ENCODE measurements at places on chromosomes 16 and 17.

- no peak for DNase-seq
Measured at GRCh38 chr17:78976907-78977680, 2.6 kb downstream of the LGALS3BP start.

GRCh38 chr16:79612207-79612606 is 11.7 kb upstream of the MAF start:
- no peak for DNase-seq

DNA sequence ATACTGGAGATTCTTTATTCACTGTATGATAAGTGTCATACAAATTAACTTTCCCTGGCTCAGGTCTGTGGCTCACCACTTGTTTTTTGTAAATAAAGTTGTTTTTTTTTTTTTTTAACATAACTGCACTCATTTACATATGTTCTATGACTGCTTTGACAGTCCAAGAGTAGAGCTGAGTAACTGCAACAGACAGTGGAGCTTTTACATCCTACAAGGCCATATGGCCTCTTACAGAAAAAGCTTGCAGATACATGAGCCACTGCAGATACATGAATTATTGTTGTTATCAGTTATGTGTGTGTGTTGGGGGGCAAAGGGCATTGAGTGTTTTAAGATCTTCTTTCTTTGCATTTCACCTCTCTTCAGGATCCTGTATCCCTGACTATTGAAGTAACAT is 311.7 kb downstream of the BCAS3 start:
- no peak for DNase-seq

- DNase-seq = no peak
Measured at GRCh38 chr16:59324462-59324861, 590.3 kb upstream of the GOT2 start.

DNA sequence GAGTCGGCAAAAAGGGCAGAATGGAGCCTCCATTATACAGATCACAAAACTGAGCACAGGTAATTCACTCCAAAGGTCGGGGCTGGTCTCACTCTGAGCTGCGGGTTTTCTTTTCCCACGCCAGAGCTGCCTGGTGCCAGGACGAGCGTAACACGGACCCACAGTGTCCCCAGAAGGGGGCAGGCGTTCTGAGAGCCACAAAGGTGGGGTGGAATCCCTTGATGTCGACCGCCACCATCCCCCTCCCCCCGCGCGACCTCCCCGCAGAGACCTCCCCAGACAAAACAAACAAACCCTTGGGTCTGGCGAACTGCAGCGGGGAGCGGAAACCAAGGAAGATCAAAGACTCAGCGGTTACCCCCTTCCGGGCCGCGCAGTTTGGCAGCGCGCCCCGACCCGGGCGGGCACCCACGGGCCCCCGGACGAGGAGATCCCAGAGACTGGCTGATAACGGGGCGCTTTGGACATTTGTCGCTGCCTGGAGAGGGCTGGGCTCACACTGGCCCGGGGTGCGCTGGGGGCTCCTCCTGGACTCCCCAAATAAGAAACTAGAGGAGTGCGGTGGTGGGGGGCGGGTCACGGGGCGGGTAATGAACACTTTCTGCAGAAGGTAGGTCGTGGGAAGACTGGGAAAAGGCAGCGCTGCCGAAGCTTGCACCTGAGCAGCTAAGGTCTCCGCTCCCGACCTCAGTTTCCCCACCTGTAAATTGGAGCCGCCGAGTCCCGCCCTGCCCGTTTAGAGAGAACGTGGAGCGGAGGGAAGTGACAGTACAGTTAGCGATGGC is 664 bp upstream of the NKD1 start:
- peak; percentile 74 for DNase-seq

GRCh38 chr17:76672270-76672851 is 28.8 kb upstream of the ST6GALNAC1 start:
- no peak for DNase-seq

DNA sequence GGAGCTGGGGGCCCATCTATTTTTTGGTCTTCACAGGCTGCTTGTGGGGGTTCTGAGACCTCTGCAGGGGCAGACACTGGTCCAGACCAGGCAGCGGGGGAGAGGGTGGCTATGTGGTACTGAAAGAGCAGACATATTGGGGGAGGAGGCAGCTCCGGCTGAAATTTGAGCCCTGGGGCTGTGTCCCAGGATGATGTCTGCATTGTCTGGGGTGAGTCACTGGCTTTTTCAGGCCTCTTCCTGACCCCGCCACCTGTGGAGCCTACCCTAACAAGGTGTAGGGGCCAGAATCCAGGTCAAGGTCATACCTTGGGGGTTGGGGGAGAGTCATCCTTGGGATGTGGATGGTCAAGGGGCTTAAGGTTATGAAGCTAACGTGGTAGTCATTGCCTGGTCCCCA is 2.4 kb downstream of the CORO6 start:
- DNase-seq = no peak

DNA sequence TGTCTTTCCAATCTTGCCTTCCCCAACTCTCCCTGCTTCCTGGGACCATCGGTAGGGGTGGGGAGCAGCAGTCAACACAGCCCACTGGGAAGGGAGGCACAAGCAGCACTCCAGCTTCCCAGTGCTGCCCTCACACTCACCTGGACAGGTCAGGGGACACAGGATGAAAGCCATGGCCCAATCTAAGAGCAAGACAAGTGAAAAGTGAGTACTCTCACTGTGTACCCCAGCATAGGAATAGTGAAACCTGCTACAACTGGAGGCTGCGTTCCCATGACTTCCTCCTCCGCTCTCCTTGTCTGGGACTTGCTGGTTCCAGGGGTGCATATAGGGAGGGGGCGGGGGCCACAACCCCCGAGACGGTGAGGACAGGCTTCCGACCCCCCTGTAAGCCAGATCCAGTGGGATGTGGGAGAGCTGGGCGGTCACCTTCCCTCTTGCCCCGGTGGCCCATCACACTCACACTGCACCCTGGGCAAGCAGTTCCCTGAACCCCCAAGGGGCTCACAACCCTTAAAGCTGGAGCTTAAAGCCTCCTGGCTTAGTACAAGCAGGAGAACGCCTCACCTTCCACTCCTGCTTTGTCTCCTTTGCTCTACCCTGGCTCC is 29.5 kb upstream of the SLC25A19 start:
- DNase-seq = no peak

- no peak for DNase-seq
Measured at GRCh38 chr16:58885528-58886170, 151.5 kb upstream of the GOT2 start.

GRCh38 chr17:16882243-16882925 is 89.5 kb downstream of the TNFRSF13B start:
- no peak for DNase-seq

- no peak for DNase-seq
Measured at GRCh38 chr16:70611224-70611598, 35.1 kb upstream of the IL34 start.

DNA sequence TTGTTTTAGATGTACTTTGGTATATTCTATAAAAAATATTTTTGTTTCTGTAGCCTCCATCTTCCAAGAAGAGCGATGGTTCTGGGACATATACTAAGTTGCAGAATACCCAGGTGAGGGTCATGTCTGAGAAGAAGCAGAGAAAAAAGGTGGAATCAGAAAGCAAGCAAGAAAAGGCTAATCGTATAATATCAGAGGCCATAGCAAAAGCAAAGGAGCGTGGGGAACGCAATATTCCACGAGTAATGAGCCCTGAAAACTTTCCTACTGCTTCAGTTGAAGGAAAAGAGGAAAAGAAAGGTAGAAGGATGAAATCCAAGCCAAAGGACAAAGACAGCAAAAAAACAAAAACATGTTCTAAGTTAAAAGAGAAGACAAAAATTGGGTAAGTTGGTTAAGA is 154.6 kb downstream of the CHD9 start:
- no peak for DNase-seq

DNA sequence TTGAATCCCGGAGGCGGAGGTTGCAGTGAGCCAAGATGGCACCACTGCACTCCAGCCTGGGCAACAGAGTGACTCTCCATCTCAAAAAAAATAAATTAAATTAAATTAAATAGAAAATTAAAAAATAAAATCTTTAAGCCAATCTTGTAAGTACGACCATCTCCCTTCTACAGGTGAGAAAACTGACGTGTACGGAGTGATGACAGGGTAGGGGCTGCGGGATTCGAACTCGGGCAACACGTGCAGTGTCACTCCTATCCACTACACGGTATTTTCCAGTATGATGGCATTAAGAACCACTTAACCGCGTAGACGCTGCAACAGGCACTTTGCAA is 762 bp downstream of the WDR59 start:
- no peak for DNase-seq

DNA sequence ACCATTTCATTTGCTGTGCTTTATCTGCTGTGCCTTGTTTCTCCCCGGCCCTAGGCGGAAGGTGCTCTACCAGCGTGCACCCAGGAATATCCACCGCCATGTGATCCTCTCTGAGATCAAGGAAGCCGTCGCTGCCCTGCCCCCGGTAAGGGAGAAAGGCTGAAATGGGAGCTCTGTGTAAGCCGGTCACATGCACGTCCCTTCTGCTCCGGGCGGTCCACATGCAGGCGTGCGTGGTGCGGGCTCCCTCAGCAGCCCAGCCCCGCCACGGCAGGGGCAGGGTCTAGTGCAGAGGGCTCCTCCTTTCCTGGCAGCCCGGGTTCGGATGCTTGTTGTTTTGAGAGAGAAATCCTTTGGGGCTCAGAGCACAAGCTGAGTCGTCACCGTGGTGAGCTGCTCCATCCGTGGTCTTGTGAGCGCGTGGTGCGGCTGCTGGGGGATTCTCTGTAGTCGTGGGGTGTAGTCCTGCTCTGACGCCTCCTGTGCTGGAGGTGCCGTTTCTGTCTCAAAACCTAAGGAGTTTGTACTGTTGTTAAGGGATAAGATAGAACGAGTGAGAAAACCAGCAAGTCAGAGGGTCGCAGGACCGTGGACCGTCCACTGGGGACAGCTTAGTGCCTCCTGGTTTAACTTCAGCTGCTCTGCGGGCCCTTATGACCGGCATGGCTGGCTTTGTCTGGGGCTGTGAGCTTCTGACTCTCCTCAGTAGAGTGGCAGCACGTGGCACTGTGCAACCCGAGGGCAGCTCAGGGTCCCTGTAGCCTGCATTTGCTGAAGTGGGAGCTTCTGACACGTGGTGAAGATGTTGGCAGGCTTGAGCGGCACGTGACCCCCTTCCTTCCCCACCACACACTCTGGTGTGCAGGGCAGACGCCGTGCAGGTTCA is 12.3 kb upstream of the MC1R start:
- DNase-seq = no peak

- no peak for DNase-seq
Measured at GRCh38 chr17:62696726-62697490, 69.4 kb downstream of the MRC2 start.

GRCh38 chr17:1002412-1002753 is 5.5 kb downstream of the TIMM22 start:
- no peak for DNase-seq

DNA sequence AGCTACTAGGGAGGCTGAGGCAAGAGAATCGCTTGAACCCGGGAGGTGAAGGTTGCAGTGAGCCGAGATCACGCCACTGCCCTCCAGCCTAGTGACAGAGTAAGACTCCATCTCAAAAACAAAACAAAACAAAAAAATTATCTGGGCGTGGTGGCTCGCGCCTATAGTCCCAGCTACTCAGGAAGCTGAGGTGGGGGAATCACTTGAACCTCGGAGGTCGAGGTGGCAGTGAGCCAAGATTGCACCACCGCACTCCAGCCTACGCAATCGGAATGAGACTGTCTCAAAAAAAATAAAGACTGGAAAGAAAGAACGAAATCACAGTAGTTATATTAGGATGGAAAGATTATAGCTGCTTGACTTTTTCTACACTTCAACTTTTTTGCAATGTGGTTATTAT is 18.9 kb downstream of the COG1 start:
- DNase-seq = no peak

- DNase-seq = no peak
Measured at GRCh38 chr17:42743595-42744282, 1.1 kb downstream of the EZH1 start.

DNA sequence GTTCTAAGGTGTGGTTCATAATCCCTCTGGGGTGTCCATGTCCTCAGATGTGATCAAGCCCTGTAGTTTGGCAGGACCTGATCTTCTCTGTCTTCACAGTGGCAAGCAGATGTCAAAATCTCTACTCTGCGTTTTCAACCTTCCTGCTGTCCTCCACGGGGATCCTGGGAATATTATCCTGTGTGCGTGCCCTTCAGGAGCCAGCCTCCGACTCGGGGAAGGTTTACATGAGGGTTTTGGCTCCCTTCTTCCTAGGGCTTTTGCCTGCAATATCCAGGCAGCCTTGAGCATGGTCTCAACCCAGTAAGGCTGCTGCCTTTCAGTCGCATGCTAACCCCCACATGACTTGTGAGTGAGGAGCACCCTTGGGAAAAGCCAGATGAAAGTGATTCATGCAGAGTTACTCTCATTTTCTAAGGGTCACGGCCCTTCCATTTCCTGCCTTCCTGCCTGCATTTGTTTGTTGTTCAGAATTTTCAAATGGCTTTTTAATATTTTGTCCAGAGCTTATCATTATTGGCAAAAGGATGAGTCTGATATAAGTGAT is 202.2 kb upstream of the CHMP6 start:
- no peak for DNase-seq

- DNase-seq = no peak
Measured at GRCh38 chr17:42584880-42585279, 7.4 kb upstream of the PSMC3IP start.

GRCh38 chr17:47252209-47252608 is 1.4 kb upstream of the ITGB3 start:
- DNase-seq = no peak

DNA sequence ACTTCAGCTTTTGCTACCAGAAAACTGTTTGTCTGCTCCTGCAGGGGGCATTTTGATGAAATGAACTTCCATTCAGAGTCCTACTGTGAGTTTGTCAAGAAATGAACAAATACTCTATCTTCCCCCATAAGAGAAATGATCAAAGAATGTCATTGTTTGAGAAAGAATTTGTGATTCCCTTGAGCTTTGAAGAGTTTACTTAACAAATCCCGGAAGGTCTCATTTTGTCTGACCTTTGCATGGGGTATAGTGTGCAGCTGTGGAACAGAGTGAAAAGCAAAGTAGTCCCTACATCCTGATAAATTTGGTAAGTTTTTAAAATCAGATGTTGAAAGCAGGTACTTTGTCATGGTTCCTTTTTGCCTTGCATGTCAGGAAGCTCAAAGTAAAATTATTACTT is 178.0 kb downstream of the ABCC12 start:
- DNase-seq = no peak

DNA sequence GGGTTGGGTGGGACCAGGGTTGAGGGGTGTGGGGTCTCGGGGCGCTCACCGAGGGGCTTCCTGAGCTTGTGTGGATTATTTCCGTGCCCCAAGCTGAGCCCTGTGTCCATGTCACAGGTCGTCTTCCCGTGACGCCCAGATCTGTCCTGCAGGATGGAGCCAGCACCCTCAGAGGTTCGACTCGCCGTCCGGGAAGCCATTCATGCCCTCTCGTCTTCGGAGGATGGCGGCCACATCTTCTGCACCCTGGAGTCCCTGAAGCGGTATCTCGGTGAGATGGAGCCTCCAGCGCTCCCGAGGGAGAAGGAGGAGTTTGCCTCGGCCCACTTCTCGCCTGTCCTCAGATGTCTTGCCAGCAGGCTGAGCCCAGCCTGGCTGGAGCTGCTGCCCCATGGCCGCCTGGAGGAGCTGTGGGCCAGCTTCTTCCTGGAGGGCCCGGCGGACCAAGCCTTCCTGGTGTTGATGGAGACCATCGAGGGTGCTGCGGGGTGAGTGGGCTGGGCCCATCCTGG is 1.0 kb downstream of the TELO2 start:
- DNase-seq = no peak
